ENCODE measurements at places on chromosomes 7 and 10.

DNA sequence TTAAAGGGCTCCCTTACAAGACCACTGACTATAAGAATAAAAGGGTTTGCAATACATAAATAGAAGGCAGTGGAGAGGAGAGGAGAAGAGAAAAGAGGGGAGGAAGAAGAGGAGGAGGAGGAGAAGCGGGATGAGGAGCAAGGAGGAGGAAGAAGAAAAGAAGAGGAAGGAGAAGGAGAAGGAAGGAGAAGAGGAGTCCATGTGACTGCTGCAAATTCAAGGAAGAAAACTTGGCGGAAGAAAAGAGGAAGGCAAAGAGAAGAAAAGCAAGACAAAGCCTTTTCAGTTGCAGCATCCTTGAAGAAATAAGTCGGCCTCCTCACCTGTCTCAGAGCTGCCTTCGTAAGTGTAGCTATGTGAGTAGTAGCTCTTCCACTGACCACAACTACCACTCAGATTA lies 22.6 kb downstream of the ASAH2 start:
- no peak for DNase-seq

DNA sequence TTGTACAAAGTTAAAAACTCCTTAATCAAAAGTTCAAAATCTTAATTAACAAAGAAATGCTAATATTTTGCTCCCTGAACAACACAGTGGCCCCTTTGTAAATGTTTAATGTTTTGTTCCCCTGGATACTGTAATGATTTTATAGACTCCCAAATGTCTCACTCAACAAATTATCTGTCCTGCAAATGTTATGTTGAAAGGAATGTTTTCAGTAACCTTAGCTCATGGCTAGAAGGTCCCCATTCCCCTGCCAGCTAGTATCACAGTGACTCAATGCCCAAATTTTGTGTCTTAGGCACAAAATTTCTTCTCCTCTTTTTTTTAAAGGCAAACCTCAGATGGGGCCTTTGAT lies 298.9 kb downstream of the ELMO1 start:
- no peak for DNase-seq

GRCh38 chr7:1704811-1705738 lies 35.0 kb downstream of the ELFN1 start:
- no peak for DNase-seq

- DNase-seq: no peak
Measured at GRCh38 chr7:45215601-45216062, 58.0 kb downstream of the RAMP3 start.

DNA sequence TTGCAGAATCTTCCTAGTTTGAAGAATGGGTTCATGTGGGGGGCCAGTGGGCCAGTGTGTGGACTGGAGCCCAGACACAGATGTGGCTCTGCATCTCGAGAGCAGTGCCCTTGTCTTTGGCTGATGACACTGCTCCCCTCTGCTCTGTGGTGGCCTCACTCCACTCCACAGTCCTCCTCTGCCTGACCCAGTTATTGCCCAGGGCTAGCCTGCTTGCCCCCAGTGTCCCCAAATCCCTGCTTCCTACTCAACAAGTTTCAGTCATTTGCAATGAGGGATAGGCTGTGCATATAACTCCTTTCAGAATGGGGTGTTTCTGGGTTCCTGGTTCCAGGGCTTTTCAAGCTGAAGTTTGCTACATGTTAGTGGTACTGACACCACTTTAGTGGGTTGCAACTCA lies 177.5 kb downstream of the SNX10 start:
- DNase-seq: no peak

DNA sequence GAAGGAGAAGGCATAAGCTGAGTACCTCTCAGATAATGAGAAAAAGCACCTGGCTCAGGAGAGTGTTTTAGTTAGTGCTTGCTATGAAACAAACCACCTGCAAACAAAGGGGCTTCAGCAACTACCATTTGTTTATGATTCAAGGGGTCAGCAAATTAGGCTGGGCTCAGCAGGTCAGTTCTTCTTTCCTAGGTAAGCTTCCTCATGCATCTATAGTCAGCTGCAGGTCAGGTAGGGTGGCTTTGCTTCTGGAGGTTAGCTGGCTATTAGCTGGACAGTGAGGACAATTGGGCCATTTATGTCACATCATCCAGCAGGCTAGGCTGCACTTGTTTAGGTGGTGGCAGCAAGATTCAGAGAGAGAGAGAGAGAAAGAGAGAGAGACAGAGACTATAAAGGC lies 185.5 kb downstream of the EMX2 start:
- no peak for DNase-seq

GRCh38 chr7:111588065-111588433 lies 25.8 kb upstream of the IMMP2L start:
- no peak for DNase-seq

DNA sequence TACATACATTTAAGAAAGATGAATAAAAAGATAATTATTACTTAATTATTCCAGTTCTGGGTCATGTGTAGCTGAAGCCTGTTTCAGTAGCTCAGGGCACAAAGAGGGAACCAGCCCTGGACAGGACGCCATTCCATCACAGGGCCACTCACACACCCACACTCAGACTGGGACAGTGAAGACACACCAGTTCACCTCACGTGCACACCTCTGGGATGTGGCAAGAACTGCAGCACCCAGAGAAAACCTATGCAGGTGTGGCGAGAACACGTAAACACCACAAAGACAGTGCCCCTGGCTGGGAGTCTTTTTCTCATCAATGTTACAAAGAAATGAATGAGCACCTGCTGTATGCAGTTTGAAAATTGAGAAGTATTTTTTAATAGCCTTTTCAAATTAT lies 1.6 kb upstream of the IDI1 start:
- DNase-seq: no peak

- no peak for DNase-seq
Measured at GRCh38 chr7:98619450-98620321, 2.6 kb downstream of the NPTX2 start.

- no peak for DNase-seq
Measured at GRCh38 chr7:155122831-155123230, 52.7 kb downstream of the HTR5A start.

DNA sequence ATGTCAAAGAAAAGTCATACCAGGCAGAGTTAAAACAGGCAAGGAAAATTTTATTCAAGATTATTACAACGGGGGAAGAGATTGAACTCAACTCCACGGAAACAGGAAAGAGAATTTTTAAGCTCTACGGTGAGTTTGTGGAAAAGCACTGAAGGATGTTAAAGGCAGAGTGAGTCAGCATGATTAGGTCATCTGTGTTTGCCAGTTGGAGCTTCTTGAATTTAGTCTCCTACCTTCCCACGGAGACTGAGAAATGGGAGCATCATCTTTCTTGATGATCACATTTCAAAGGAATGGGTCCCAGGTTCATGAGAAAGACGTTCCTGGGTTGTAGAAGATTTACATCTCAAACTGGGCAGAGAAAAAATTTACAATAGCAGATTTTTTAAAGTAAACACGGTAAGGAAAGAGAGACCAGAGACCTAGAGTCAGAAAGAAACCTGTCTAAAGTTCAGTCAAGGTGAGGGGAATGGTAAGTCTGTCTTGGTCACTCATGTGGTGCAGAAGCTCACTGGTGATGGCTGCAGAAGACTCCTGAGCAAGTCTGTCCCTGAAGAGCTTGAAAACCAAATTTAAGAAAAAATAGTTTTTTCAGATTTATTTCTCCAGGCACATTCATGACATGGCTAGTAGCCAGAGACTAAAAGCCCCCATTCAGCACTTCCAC lies 516.9 kb upstream of the LRRN3 start:
- no peak for DNase-seq

GRCh38 chr10:97332591-97333350 lies 1.8 kb downstream of the FRAT2 start:
- no peak for DNase-seq

- no peak for DNase-seq
Measured at GRCh38 chr10:68330852-68331454, 911 bp upstream of the HNRNPH3 start.

GRCh38 chr10:77686650-77687417 lies 49.2 kb upstream of the KCNMA1 start:
- DNase-seq: no peak

DNA sequence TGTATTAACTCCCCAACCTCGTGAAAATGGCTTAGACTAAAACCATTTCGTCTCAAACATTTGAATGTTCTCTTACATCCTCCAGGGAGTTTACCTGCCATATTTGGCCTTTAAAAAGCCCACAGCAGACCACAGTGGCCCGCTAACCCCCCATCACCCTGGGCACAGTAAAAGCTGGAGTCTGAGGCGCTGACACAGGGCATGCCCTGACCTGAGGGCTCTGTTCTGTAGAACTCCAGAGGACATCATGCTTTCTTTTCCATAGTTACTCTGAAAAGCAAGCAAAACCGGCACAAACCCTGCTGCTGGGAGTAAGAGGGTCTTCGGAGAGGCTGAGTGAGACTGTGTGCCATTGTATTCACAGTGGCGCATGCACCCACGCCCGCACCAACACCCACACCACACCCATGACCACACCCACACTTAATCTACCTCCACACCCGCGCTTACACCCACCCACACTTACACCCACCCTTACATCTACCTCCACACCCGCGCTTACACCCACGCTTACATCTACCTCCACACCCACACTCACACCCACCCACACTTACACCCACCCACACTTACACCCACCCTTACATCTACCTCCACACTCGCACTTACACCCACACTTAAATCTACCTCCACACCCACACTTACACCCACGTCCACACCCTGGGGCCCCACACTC lies 32.1 kb downstream of the LRRC27 start:
- no peak for DNase-seq

- DNase-seq: no peak
Measured at GRCh38 chr7:158355456-158356065, 232.1 kb downstream of the PTPRN2 start.

GRCh38 chr10:11191678-11192077 lies 174.0 kb downstream of the CELF2 start:
- DNase-seq: no peak

DNA sequence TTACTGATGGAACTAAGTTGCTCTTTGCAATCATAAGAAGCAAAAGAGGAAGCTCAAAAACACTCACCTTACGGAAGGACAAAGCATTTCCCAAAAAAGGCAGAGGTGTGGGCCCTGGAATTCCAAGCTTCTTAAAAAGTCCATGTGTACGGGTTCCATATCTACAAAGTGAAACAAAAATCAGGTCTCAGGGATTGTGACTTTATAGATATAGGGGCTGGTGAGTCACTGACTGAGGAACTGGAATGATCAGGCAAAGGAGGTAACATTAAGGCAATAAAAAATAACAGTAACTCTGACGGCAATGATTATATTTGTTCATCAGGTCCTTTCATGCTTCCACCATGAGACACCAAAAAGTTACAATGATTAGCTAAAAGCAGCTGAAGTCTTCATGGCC lies 4.0 kb downstream of the CYP3A7 start:
- no peak for DNase-seq

DNA sequence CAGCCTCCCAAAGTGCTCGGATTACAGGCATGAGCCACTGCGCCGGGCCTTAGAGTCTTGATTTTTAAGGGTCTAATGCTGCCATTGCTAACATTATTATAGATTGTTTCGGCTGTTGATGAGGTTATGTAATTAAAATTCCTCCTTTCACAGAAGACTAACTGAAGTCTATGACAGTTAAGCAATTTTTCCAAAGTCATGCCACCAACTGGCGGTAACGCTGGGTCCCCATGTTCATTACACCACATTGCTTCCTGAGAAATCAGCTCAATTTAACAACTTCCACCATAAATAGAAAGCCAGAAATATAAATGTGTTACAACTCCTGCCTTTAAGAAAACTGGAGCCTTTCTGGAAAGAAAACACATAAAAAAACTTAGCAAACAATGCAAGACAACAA lies 3.5 kb downstream of the ERLIN1 start:
- no peak for DNase-seq

DNA sequence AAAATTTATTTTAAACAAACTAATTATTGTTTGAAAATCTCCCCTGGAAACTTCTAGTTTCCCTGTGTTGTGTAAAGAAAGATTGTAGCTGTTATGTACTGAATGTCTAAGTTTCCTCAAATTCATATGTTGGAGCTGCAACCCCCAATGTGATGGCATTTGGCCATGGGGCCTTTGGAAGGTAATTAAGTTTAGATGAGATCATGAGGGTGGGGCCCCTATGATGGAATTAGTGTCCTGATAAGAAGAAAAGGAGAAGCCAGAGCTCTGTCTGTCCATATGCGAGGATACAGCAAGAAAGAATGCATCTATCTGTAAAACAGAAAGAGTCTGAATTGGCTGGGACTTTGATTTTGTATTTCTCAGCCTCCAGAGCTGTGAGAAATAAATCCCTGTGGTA lies 179.5 kb downstream of the STK31 start:
- DNase-seq: no peak

- no peak for DNase-seq
Measured at GRCh38 chr10:124042656-124043309, 50.6 kb downstream of the CHST15 start.

DNA sequence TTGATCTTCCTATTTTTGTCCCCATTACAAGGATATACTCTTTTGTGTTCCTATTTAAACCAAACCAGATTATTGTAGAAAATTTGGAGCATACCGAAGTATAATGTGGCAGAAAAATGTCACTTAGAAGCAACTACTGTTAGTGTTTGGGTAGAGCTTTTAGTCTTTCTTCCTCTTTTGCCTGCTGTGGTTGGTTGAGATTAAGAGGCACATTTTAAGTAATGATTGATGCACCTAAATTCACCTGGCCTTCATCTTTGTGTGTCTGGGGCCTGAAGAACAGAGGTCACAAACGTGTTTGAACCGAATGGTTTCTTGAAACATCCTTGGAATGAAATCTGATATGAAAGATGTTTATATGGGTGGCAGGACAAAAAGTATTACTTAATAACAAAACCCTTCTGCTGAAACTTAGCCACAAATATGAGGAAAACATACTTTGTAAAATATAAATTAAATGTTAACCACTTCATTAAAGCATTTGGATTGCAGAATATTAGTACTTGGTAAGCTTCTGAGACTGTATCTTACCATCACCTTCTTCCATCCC lies 2.6 kb downstream of the BPGM start:
- DNase-seq: no peak

- DNase-seq: no peak
Measured at GRCh38 chr7:24717694-24718320, 39.5 kb downstream of the GSDME start.

- peak; percentile 3 for DNase-seq
Measured at GRCh38 chr7:123865517-123866117, 20.6 kb downstream of the HYAL4 start.

GRCh38 chr10:29860166-29860565 lies 199.2 kb downstream of the JCAD start:
- no peak for DNase-seq

All from stimulated activated CD8-positive, alpha-beta memory T cell treated with anti-CD3 and anti-CD28 coated beads, Interleukin-7, amount 100 ng/mL, for 4 hours (primary cell).